ENCODE measurements at places on chromosomes 16 and 17. TPM values are rescaled to one million over a fixed set of nuclear protein-coding genes. Genes with fewer than 3 reads are reported as not detected.

DNA sequence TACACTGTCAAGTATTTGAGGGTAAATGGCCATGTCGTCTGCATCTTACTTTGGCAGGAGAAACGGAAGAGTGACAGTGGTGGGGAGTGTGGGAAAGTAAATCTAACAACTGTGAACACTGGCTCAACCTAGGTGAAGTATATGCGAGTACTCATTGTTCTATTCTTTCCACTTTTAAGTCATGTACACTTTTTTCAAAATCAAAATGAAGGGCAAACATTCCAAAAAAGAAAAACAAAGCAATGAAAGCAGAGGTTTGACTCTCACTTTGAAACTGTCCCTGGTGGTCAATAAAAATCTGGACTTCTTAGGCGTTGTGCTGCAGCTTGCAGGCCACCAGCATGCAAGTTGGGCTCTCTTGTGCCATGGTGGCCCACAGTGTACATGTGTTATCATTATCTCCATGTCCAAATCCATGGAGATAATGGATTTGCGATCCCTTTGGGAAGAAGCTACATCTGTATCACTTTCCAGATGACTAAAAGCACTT lies 32.7 kb downstream of the STAT5B start:
- DNase-seq, result no peak

- no peak for DNase-seq
These were observed 57.0 kb upstream of the DNAH17 start for GRCh38 chr17:78634154-78634553.

DNA sequence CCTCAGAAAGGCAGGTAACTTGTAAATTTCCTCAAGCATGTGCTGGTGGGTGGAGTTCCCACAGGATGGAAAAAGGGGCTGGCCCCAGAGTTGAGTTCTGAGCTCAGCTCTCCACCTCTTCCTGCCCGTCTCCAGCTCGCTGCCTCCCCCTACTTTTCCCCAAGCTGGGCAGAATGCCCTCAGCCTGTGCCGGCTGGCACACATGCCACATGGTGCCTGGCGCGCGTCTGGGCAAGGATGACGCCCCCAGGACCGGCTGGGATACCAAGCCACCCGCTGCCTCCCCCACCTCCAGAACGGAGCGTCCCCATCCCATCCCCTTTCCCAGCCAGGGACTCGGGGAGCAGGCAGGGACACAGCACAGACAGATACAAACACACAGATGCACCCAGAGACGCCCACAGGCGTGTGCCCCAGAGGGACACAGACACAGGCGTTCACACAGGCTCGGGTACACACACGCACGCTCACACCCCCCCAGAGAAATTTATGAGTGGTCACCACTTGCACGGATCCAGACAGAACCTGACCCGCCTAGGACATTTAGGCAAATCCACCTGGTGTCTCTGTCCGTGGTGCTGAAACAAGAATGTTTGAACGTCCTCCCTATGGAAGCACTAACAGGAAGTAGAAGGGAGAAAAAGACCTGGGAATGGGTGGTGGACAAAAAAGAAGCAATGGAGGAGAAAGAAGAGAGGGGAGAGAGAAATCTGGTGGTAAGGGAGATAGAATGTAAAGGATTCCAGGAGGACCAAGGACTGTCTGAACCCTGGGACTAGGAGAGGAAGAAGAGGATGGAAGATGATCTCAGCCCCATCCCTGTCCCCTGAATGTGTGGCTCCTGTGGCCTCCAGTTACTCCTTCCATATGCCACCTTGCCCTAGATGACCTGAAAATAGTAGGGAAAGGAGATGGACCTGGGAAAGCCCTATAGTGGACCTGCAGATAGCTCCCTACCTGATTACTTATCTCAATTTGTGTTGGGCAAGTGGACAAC lies 15.5 kb downstream of the NEUROD2 start:
- DNase-seq, result no peak

Gene SPOP
- 33.0 TPM for total RNA-seq

DNA sequence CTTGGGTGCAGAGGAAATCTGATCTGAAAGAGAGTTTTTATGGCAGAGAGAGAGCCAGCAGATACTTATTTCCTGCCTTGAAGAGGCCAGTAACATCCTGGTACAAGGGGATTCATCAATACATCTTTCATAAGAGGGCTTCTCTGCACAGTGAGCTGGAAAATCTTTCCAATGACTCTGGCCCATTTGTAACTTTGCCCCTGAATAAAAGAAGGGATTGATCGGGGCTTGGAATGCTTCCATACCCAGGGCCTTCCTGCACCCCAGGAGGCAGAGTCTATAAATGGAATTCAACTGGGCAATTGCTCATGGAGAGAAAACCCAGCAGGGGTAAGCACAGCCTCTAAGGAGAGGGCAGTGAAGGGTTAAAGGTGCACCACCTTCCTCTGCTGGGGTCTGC lies 163.3 kb downstream of the XYLT1 start:
- DNase-seq, result no peak
